Osteocyte (in vitro differentiated cells): ENCODE measurements at places on chromosomes 13 and 19. TPM values are rescaled to one million over a fixed set of nuclear protein-coding genes. Genes with fewer than 3 reads are reported as not detected.

DNA sequence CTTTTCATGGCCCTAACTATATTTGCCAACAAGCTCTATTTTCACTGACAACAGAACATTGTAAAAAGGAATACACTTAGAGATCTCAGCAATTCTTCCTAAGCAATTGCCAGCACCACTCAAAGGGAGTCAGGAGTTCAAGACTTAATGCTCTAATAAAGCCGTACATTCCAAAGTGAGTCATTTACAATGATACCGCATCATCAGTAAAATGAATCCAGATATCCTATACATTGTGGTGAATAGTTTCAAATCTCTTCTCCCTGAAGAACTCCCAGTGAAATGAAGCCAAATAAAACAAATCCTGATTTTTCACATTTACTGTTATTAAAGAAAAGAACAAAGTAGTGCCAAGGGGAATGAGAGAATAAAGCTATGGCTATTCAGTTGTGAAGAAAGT, 2898.7 kb upstream of the PCDH20 start:
- no peak for DNase-seq

DNA sequence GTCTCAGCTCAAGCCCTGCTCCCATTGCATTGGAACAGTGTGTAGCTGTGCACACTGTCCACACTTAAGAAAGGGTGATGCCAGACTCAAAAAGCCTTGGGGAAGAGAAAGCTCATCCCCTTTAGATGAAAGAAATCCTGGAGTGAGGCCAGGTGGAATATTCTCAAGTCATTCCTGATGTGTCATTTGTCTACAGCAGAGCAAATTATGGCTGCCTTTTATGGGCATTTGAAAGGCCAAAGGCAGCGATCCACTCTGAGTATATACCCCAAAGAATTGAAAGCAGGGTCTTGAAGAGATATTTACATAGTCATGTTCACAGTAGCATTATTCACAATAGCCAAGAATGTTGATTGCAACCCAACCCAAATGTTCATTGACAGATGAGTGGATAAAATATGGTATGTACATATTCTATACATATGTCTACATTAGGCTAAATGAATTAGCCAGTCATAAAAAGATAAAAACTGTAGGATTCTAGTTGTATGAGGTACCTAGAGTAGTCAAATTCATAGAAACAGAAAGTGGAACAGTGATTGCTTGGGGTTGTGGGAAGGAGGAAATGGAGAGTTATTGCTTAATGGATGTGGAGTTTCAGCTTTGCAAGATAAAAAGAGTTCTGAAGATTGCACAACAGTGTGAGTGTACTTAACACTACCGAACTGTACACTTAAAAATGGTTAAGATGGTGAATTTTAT, 214.9 kb downstream of the KCNRG start:
- DNase-seq = no peak

DNA sequence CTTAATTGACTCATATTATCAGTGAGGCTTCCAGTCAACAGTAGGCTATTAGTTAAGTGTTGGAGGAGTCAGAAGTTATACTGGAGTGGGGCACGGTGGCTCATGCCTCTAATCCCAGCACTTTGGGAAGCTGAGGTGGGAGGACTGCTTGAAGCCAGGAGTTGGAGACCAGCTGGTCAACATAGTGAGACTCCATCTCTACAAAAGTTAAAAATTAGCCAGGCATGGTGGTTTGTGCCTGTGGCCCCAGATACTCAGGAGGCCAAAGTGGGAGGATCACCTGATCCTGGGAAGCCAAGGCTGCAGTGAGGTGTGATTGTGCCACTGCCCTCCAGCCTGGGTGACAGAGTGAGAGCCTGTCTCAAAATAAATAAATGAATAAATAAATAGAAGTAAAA, 53.2 kb downstream of the COMP start:
- DNase-seq = no peak

DNA sequence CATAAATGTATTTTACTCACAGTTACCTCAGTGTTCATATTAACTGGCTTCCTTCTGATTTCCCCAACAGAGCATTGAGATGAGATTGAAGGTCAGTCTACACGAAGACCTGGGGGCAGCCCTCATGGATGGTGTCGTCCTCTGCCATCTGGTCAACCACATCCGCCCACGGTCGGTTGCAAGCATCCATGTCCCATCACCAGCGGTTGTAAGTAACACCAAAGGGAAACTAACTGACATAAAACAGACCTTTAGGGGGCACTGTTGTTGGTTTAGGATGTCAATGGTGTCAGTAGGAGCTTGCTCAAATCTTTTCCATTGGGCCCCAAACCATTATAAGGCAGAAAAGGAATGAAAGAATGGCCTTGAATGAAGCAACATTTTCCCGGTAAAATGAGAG, 68.2 kb downstream of the ESD start:
- no peak for DNase-seq

DNA sequence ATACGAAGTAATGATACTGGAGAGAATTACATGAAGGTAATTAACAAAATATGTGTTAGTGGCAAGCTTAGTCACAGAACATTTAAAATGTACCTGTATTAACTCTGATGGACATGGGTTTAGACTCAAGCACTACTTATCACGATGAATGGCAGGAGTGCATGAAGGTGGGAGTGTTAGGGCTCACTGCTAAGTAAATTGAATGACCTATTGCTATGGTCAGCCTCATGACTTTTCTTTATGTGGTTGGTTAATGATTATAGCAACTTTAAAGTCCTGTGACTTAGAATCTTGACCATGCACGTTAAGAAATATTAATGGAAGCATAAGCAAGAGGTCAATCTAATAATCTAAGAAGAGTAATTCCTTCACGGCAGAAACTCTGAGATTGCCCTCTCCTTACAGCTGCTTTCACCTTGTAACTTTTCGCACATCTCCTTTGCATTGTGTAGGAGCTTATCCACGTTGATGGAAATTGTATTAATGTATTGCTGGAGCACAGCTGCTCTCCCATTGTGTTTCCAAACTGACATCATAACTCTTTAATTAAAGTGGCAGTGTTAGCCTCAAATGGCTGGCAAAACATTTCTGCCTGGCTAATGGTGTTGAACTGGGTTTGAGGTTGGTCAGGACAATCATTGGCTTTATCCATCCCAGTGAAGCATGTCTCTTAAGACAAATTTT, 114.5 kb downstream of the RXFP2 start:
- DNase-seq = no peak

GRCh38 chr19:30622276-30622675, 250.1 kb downstream of the ZNF536 start:
- no peak for DNase-seq

Gene ONECUT3
- not detected in 2 replicates for total RNA-seq

DNA sequence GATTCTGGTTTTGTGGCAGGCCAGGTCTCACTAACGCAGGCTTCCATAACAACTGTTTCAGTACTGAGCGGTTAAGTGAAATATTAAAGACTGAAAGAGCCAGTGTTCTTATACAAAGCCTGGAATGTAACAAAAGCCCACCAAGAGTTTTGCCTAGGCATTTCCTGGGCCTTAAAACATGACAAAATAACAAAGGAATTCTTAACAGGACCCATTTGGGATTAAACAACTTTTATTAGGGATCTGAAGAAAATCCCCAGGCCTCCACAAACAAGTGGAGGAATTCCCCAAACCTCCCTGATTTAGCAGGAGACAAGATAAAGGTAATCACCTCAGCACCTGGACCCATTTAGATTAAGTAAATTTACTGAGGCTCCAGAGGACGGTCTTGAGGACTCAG, 799.7 kb upstream of the SPRY2 start:
- DNase-seq = no peak

GRCh38 chr13:71021825-71022422, 845.1 kb downstream of the DACH1 start:
- DNase-seq = no peak

- no peak for DNase-seq
These were observed 30.2 kb upstream of the SLC15A1 start for GRCh38 chr13:98782654-98783053.

Gene SAE1
- 96.6 and 110 TPM in 2 replicates for total RNA-seq

GRCh38 chr19:1104311-1105007, 665 bp downstream of the GPX4 start:
- DNase-seq = no peak

Gene S1PR4
- total RNA-seq = not detected in 2 replicates

- no peak for DNase-seq
These were observed 37.8 kb upstream of the CXCL17 start for GRCh38 chr19:42480335-42481095.
